ENCODE measurements at places on chromosomes 16 and 17.

DNA sequence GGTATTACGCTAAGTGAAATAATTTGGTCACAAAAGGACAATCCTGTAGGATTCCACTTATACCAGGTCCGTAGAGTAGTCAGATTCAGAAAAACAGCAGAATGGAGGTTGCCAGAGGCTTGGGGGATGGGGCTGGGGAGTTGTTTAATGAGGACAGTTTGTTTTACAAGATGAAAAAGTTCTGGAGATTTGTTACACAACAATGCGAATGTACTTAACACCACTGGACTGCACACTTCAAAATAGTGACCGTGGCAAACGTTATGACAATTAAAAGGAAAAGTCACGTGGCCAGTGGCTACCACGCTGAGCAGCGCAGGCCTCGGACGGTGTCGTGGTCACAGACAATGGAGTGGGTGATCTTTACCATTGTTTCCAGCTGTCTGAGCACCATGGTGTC is 338.1 kb downstream of the SEC14L1 start:
- no peak for DNase-seq

- no peak for DNase-seq
These were observed 38.7 kb upstream of the GRIN2A start for GRCh38 chr16:10220942-10221341.

- no peak for DNase-seq
These were observed 103.7 kb downstream of the GRIN2A start for GRCh38 chr16:10078541-10078949.

- DNase-seq: no peak
These were observed 58.8 kb upstream of the MSI2 start for GRCh38 chr17:57197466-57198071.

GRCh38 chr16:8622315-8622656 is 788 bp downstream of the METTL22 start:
- DNase-seq: no peak

DNA sequence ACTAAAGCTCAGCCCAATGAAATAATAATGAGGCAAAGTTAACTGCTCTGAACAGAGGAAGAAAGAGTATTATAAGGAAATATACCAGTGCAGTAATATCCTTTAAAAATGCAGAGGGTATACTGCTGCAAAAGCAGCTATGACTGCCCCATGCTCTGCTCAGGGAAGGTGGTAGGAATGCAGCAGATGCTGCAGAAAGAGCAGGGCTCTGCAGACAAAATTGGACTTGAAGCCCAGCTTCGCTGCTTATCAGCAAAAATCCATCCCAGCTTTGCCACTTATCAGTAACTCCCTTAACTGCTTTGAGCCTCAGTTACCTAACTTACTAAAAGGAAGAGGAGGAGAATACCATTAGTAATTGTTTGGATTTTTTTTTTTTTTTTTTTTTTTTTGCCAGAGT is 533.8 kb upstream of the CDH5 start:
- no peak for DNase-seq

DNA sequence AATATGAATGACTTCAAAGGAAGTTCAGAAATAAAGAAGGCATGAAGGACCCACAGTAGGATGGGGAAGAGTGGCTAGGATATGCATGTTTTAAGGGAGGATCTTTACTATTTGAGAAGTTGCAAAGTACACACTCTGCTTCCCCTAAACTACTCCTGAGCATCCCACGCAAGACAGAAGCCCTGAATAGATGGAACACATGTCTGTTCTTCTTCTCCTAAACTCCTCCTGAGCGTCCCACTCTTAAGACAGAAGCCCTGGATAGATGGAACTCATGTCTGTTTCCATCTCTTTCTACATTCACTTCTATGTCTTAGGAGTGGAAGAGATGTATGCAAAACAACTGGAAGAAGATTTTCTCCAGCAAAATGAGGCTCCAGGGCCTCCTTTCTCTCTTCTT is 88.4 kb downstream of the VAT1L start:
- no peak for DNase-seq

DNA sequence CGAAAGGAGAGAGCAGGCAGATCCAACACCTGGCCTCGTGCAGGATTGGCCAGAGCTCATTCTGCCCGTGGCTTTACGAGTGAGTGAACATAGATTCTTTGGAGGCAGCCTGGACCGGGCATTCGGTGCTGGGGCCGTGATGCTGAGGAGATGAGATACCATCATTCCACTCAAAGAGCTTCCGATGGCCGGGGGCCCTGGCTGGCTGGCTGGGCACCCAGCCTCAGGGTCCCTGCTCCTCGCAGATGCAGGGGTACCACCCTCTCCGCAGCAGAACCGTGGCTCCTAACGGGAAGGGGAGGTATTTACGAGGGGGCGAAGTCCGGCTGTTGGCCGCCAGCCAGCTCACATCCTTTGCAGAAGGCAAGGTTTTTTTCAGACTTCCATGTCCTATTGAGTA is 66.1 kb upstream of the FOXF1 start:
- DNase-seq: no peak

DNA sequence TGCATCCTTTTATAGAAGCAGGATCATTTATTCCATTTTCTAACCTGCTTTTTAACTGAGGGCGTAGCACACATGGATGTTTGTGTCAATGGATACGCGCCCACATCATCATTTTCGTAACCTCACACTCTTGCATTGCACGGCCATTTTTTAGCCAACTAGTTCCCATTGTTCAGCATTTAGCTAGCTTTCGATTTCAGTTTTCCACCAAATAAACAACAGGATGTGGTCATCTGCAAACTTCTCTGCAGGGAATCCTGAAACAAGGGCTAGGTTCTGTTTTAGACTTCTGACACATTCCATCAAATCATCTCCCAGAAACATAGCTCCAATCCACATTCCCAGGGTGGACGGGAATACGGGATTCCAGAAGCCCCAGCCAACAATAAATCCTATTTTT is 6.4 kb downstream of the CYB561 start:
- DNase-seq: no peak

DNA sequence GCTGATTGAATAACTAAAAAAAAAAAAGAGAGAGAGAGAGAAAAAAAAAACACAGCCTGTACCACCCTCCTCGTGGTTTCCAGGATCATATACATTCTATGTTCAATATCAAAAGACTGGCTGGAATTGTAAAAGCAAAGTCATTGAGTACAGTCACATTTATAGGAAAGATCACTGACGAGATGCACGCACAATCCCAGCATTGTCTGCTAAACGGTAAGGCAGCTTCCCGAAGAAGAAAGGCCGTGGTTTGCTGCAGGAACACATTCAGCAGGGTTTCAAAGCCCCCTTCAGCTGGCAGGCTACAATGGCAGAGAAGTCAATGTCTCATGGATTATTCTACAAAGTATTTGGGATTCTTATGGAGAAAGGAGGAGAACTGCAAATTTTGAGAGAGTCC is 9.3 kb downstream of the NQO1 start:
- DNase-seq: no peak

DNA sequence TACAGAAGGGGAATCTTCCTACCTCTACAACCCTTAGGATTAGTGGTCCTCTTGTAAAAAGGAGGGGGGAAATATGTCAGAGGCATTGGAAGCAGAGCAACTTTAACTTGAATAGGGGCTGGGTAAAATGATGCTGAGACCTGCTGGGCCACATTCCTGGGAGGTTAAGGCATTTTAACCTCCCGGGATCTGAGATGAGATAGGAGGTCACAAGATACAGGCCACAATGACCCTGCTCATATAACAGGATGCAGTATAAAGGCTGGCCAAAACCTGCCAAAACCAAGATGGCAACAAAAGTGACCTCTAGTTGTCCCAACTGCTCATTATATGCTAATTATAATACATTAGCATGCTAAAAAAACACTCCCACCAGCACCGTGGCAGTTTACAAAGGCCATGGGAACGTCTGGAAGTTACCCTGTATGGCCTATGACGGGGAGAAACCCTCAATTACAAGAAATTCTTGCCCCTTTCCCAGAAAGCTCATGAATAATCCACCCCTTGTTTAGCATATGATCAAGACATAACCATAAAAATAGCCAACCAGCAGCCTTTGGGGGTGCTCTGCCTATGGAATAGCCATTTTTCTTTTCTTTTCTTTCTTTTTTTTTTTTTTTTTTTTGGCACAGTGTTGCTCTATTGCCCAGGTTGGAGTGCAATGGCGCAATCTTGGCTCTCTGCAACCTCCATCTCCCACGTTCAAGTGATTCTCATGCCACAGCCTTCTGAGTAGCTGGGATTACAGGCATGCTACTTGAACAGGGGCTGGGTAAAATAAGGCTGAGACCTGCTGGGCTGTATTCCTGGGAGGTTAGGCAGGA is 6.2 kb upstream of the C1QTNF1 start:
- DNase-seq: no peak

DNA sequence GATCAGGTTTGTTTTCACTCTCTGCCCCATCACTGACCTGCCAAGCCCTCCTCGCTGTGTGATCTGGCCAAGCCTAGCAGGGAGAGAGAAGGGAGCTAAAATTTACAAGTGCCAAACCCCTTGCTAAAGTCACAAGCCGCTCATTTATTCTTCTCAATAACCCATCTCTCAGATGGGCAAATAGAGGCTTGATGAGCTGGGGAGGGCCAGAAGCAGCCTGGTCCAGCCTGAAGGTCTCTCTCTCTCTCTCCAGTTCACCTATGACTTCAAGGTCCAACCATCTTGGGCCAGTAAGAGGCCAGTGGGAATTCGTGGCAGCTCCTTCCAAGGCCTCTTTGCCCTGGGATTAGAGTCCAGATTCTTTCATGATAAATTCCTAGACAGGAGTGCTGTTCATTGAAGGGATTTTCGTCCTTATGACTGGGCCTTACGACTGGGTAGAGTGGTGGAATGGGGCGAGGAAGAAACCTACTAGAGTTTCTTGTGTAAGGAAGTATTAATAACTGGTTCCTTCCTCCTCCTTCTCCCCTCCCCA is 3.4 kb downstream of the CA7 start:
- DNase-seq: no peak

GRCh38 chr16:51592001-51592501 is 441.0 kb upstream of the SALL1 start:
- no peak for DNase-seq

DNA sequence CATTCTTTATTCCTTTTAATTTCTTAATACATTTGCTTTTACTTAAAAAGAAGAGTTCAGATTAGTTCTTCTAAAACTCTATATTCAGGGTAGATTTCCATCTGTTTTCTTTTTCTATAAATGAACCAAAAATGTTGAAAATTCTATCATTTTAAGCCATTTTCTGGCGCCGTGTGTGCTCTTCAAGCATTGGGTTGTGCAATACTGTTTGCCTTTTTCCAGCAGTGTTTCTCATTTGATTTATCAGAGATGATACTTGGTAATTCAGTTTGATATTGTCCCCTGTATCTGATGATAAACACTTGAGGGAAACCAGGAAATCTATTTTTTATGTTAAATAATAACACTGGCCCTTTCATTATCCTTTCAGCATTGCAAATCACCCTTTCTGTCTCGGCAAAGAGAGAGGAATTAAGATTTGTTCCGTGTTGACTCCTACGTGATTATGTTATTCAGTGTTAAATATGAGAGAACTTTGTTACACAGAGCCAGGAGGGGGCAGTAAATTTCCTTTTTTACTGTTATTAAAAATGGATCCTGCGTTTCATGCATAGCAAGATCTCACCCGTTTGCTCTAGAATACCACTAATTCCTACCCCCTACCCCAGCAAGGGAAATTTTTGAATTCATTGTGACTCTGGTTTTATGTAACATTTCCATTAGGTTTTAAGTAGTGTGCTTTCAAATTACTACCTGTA is 606.9 kb upstream of the RBFOX1 start:
- no peak for DNase-seq

- no peak for DNase-seq
These were observed 9.3 kb downstream of the ZFPM1 start for GRCh38 chr16:88462396-88462795.

DNA sequence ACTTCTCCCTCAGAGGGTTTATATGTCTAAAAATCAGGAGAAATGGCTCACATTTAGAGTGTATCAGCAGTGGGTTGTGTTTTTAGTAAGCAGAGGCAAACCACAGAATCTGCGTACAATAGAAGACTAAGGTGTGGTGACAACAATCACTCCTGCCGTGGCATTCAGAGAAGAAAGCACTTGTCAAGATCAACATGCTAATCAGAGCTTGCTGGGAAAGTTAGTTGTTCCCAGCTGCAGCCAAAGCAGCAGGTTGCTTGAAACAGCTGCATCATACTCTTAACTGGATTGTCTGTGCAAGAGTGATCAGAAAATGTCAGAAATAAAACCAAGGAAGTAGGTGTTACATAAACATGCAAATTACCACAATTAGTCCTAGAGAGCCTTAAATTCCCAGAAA is 616.4 kb downstream of the CDH8 start:
- no peak for DNase-seq

DNA sequence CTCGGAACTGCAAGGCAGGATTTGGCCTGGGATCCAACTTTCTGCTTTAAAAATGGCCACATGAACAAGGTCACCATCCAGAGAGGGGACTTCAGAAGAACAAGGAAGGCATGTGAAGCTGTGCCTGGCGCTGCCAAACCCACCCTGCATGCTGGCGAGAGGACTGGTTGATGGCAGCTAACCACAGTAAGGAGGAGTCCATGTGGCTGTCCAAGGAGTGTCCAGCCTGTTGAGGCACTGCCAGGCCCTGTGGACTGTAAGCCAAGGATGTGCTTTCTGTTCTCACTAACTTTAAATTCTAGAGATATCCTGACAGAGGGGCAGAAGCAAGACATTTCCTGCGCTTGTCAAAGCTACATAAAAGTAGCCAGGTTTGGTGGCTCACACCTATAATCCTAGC is 40.4 kb downstream of the CDK5R1 start:
- no peak for DNase-seq

DNA sequence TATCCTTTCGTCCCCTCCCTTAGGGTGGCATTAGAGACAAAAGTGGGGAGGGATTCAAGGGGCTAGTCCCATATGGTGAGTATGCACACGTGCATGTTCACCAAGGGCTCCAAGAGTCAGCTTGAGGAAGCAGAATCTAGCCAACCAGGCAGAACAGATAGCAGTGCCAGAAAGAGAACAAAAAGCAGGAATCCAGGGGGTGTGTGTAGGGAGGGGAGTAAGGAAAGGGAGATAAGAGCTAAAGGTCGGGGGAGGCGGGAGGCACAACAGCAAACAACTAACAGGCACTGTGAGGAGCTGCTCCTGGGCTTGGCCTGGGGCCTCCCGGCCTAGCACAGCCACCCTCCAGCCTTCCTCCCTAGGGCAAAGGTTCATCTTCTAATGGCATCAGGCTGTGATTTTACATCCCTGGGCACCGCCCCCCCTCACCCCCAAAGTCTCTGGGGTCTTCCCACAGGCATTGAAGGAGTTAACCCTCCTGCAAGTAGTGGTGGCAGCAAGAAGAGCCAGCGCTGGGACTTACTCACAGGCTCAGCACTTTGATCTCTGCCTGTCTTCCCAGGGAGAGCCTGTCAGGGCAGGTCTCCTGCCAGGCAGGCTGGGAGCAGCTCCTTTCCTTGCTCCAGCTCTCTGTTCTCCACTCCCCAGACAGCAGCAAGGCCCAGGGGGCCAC is 12.4 kb upstream of the SUPT4H1 start:
- no peak for DNase-seq

GRCh38 chr17:10622617-10623485 is 34.3 kb downstream of the MYH3 start:
- no peak for DNase-seq

- no peak for DNase-seq
These were observed 73.1 kb upstream of the FAM20A start for GRCh38 chr17:68674029-68674925.

Measured in activated gamma-delta T cell treated with Interleukin-2 at 50 U/mL for 16 hours (primary cell).